ENCODE measurements at places on chromosomes 11 and 22.

DNA sequence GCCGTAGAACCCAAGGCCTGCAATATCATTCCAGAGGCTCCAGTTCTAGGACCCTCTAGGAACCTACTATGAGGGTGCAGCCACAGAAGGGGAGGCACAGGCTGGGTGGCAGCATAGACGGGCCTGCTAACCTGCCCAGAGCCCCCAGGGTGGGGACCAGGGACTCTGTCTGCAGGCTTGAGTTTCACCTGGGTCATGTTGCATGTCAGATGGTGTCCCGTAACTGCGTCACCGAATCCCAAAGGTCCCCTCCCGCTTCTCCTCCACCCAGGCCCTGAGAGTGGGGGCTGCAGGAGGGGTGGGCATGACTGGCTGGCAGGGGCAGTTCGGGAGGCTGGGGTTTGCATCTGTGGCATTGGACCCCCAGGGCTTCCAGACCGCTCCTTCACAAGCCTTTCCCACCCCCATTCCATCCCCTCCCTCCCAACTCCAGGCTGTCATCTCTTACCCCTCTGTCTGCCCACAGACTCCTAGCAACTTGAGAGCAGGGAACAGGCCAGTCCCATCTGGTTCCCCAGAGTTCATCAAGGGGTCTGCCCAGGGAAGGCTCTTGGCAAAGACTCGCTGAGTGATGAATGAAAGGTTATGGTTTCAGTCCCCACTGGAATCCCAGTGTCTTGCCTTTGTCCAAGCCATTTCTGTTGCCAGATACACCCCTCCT, 16.3 kb downstream of the MYO7A start:
- DNase-seq = no peak

- DNase-seq = no peak
These were observed 57.3 kb upstream of the PHF21A start for GRCh38 chr11:46178513-46178912.

- DNase-seq = peak; percentile 28
These were observed 635 bp downstream of the PRR5 start for GRCh38 chr22:44702479-44703198.

- no peak for DNase-seq
These were observed 114.0 kb downstream of the ZNF280B start for GRCh38 chr22:22394591-22394990.

- DNase-seq = no peak
These were observed 5.4 kb downstream of the FADS2 start for GRCh38 chr11:61833471-61833870.

DNA sequence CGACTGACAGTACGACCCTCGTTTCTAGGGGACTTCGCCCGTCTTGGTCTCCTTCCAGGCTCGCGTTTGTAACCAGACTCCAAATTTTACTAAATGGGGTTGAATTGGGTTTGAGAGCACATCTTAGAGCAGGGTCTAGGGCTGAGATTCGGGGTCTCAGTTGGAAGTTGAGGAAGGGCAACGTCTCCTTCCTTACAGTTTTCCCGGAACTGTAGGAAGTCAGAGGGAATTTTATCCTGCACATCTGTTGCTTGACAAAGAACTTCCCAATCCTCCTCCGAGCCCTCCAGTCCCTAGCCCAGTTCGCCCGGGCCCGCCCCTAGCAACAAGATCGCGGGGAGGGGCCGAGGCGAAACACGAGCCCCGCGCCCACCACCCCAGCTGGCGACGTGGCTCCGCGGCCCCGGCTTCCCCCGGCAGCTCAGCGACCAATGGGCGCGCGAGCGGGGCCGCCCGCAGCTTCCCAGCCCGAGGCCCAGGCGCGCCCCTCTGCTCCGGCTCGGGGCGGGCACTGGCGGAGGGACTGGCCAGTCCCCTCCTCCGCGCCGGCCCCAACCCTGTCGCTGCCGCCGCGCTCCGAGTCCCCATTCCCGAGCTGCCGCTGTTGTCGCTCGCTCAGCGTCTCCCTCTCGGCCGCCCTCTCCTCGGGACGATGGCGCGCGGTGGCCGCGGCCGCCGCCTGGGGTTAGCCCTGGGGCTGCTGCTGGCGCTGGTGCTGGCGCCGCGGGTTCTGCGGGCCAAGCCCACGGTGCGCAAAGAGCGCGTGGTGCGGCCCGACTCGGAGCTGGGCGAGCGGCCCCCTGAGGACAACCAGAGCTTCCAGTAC, at the start of gene RCN1:
Gene RCN1 (plus strand): TSS at position 530 of the 826 bp plus-strand sequence. CDS start 123 bp downstream, at position 653.
- no peak for DNase-seq

GRCh38 chr11:125842321-125842948, 9.3 kb downstream of the PATE4 start:
- DNase-seq = no peak

DNA sequence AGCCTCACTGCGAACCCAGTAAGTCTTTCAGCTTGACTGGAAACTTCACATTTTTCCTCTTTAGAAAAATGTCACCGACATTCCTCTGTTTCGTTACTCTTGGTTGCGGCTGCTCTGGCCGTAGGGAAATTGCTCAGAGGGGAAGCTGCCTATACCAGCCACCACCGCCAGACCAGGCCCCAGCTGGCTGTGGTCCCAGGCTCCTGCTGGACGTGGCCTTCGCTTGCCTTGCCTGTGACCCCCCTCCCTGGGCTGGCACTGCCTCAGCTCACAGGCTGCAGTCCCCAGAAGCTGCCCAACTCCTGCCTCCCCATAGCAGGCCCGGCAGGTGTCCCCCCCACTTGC, 197.8 kb downstream of the MN1 start:
- no peak for DNase-seq

Measured in stimulated activated CD4-positive, alpha-beta T cell treated with anti-CD3 and anti-CD28 coated beads, TNF-alpha, amount 100 ng/mL, for 1 hour (primary cell).